ENCODE measurements at places on chromosomes 7 and 10. TPM values are rescaled to one million over a fixed set of nuclear protein-coding genes. Genes with fewer than 3 reads are reported as not detected.
A peak's percentile ranks its signal among the peaks of the same experiment; 100 is the strongest.

DNA sequence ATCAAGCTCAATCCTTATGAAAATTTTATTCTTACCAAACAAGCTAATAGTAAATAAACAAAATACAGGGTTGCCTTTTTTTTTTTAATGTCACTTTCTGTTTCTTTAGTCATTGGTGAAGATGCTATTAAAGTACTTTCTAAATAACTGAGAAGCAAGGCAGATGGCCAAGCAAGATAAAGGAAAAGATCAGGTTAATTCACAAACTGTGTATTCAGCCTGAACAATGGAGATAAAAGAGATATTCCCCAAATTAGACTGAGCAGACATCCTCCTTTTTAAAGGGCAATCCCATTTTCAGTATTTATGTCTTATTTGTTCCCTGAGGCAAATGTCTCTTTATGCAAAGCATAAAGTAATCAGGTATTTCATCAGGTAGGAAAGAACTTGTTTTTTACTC, 23.1 kb upstream of the XRCC2 start:
- H3K27ac ChIP-seq, result no peak overlapping the region
- H3K4me1 ChIP-seq, result no peaks in the 10 kb centered on the region
- no peak overlapping the region for H3K4me3 ChIP-seq
- H3K27me3 ChIP-seq, result no peaks in the 10 kb centered on the region
- no peaks in the 10 kb centered on the region for H3K36me3 ChIP-seq

- no peaks in the 10 kb centered on the region for H3K27me3 ChIP-seq
- H3K36me3 ChIP-seq, result no peaks in the 10 kb centered on the region
- no peak overlapping the region for H3K27ac ChIP-seq
- H3K4me3 ChIP-seq, result no peak overlapping the region
- no peaks in the 10 kb centered on the region for H3K4me1 ChIP-seq
Observed at GRCh38 chr7:135862586-135863340, 114.2 kb upstream of the FAM180A start.

- peaks cover 5% of the 10 kb centered on the region for H3K27me3 ChIP-seq
- peaks cover 6% of the 10 kb centered on the region for H3K4me1 ChIP-seq
- DNase-seq, result peak; percentile 60
- no peak overlapping the region for H3K4me3 ChIP-seq
Observed at GRCh38 chr7:936386-937054, 18.0 kb downstream of the ADAP1 start.

DNA sequence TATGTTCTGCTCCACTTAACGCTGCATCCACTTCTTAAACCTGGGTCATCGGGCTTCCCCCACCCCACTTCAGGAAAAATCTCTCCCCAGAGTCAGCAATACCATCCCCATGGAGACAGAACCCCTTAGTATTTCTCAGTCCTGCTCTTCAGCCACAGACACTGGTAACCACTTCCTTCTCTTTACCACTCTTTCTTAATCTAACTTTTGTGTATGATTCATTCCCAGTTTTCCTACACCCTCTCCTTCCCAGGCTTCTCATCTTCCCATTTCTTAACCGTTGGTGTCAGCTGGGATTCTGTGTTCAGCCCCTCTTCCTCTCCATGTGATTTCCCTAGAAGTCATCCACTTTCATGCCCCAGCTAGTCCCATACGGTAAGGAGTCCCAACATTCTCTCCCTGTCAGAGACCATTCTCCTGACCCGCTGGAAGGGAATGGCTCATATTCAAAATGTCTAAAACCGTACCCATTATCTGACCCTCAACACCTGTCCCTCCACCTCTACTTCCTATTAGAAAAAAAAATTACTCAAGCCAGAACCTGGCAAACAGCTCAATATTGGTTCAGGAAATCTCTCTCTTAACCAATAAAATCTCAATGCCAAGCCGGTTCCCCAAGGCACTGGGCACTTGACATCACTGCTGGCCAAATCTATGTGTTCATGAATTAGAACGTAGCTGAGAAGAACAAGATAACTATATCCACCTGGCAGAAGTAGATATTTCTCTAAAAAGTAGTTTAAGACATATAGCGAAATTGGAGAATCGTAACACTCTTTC, 89.4 kb downstream of the DGKI start:
- no peak overlapping the region for H3K27ac ChIP-seq
- H3K4me1 ChIP-seq, result no peaks in the 10 kb centered on the region
- H3K4me3 ChIP-seq, result no peak overlapping the region

Gene FEZF1
- total RNA-seq, result not detected

Gene TBC1D12
- 13.1 TPM for total RNA-seq

GRCh38 chr10:106401161-106401560, 763.3 kb downstream of the SORCS1 start:
- no peaks in the 10 kb centered on the region for H3K27me3 ChIP-seq
- H3K27ac ChIP-seq, result no peak overlapping the region
- DNase-seq, result no peak
- no peaks in the 10 kb centered on the region for H3K36me3 ChIP-seq
